Activated T-helper 1 cell treated with anti-CD3 and anti-CD28 coated beads, Interleukin-2, amount 50 U/mL, for 16 hours (primary cell): ENCODE measurements at places on chromosomes 3 and 15.
A peak's percentile ranks its signal among the peaks of the same experiment; 100 is the strongest.

DNA sequence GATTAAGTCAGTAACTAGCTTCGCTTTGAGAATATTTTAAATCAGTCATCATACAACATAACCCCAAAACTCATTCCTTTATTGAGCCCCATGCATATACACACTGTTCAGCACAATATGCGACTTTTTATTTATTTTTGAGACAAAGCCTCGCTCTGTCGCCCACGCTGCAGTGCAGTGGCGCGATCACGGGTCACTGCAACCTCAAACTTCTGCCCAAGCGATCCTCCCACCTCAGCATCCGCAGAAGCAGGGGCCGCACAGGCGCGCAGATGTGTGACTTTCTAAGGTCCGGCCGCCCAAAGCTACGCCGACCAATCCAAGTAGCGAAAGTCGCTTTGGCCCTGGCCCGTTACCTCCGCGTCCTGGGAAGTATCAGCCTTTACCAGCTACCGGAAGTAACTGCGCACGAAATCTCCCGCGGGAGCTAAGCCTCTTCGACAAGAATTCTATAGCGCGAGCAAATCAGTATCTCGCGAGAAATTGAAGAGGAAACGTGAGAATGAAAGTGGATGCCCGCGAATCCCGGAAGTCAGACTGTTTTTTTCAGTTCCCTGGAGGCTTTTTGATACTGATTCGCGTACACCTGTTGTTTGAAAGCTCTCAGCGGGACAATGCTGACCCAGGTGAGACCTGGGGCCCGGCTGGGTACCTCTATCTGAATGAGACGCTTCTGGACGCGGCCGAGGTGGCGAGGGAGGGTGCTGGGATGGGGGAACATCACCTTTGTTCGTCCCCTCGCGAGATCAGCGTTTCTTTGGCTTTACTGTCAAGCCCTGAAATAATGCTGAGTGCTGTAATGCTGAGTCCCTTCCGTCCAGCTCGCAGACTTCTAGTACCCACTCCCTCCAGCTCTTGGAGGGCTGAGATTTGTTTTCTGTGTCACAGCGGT is at the start of the genes DHFR2 and NSUN3:
TSS of gene DHFR2 (minus strand) at position 404 of the 892 bp plus-strand sequence. CDS start 1,405 bp downstream, outside the sequence.
TSS of gene NSUN3 (plus strand) at position 549 of the 892 bp plus-strand sequence. CDS start at position 615, 66 bp downstream.
- peak; percentile 55 for DNase-seq

- DNase-seq = no peak
Observed at GRCh38 chr3:86420990-86421739, 569.8 kb downstream of the VGLL3 start.

- no peak for DNase-seq
Observed at GRCh38 chr15:83549623-83550022, 102.5 kb downstream of the SH3GL3 start.

DNA sequence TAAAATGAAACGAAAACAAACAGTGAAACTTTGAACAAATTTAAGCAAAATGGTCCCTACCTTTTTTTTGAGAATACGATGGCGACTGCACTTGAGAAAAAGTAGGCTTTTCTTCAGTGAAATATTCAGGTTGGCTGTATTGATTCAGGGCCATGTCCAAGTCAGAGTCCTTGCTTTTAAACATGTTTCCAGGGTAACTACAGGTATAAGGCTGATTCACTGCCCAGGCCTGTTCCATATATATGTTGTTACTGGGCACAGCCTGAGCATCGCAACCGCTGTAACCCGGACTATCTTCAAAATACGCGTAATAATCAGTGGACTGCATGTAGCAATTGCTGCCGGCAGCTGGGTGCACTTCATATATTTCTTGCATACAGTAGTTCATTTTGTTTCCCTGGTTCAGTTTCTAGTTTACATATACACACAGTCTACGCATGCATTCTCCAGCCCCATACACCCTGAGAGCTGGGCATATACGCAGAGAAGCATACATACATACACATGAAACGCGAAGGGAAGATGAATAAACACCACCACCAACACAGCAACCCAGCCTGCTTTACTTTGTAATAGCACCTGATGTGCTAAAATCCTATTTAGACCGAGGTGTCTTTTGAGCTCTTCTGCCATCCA is 220.0 kb downstream of the NR1D2 start:
- no peak for DNase-seq

DNA sequence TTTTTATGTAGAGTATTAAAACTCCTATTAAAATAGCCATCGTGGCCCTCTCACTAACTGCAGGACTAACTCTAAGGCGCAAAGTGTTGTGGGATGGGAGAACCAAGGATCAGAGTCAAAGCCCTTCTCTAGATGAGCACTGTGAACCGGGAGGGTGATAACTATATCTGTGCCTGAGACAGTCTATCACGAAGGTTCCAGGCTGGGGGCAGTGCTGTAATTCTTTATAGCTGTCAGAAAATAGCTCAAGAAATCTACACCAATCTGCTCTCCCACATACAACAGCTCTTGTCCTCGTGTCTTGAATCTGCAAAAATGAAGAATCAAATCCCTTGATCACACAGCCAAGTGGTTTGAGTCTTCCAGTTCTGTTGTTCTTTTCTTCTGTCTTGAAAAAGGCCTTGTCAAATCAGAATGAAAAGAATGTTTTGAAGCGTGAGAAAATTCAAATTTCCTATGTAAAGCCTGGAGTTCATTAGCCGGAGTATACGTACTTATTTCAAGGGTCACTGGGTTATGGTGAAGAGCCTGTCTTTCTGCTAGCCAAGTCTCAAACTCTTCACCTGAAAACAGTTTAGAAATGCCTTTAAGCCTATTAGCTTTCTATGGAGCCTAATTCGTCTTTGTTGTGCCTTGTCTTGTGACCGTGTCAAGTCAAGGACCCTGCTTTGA is 185.3 kb upstream of the NECTIN3 start:
- no peak for DNase-seq

- DNase-seq = no peak
Observed at GRCh38 chr3:197495999-197496745, 59.6 kb downstream of the BDH1 start.
